ENCODE measurements at places on chromosomes 5 and 9.

- DNase-seq = no peak
These were observed 123.9 kb upstream of the HAPLN1 start for GRCh38 chr5:83844449-83845068.

GRCh38 chr9:33332011-33332410, 41.7 kb downstream of the NFX1 start:
- no peak for DNase-seq

DNA sequence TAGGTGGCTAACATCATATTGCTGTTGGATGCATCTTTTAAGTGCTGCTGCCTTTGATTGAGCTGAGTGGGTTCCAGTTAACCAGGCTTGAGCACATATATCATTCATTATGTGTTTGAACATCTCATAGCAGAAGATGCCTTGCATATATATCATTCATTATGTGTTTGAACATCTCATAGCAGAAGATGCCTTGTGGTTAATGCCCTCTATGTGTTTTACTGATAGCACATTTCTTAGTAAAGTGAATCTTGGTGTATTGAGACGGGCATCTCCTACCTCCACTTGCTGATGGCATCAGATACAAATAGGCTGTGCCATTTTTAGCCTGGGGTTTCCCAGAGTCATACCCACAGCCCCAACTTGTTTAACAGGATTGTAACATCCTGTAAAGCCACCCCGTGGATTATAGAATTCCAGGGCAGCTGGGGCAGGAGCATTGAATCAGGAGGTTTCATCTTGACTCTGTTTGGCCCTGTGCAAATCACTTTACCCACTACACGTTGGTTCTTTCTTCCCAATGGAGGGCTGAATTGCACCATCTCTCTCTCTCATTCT, 26.5 kb downstream of the MTAP start:
- no peak for DNase-seq

DNA sequence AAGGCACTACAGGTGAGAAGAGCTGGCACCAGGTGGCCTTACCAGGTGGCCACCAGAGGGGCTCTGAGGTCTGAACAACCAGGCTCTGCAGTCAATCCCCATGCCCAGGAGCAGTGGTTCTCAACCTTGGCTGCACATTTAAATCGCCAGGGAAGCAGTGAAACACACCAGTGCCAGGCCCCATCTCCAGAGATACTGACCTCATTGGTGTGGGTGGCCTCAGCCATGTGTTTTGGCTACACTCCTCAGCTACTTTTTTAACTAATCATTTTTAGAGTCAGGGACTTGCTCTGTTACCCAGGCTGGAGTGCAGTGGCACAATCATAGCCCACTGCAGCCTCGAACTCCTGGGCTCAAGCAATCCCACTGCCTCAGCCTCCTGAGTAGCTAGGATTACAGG, 56.0 kb downstream of the GABBR2 start:
- DNase-seq = no peak

DNA sequence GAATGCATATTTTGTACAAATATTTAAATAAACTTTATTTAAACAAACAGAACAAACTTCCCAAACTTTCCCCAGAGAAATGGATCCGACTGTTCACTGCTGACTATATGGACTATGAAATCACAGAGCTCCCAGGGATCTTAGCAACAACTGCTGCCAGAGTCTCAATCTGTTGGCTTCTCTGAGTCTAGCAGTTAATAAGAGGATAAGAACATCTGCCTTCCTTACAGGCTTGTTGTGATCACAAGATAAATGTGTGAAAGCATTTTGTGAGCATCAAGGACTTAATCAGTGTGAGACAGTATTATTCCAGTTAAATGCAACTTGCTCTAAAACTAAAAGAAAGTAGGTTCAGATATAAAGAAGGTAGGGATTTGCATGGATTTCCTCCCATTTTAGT, 31.4 kb upstream of the MYOT start:
- DNase-seq = no peak

DNA sequence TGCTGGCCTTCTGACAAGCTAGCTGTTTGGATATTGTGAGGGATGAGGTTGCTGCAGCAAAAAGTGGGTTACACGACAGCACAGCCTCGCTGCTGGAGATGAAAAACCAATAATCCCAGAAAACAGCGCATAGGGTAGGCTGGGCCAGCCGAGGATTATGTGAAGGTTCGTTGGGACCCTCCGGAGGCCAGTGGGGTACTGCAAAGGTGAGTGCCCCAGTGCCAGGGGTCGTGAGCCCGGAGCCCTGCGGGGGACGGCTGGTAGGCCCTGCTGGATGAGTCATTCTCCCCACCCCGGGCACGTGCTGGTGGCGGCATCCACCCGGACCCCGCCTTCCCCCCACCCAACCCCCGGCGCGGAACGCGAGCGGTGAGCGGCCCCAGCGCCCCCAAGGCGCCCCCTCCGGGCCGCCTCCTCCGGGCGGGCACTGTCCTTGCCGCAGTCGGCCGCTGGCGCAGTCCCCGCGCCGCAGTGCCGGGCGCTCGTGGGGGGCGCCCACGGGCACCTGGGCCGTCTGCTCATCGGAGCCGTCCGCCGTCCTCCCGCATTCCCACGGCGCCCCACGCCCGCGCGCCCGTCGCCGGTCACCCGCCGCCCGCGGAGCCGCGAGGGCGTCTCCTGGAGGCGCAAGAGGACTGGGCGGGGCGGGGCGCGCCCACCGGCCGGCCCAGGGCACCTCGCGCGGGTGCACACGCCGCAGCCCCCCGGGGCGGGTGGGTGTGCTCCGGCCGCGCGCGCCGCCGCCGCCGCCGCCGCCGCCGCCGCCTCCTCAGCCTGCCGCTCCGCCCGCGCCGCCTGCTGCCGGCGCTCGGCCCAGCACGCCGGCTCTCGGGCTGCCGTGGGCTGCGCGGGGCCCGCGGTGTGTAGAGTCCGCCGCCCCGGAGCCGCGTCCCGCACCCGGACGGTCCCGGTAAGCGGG, at the start of gene PHF24:
PHF24 (plus strand) TSS at position 794 of the 919 bp plus-strand sequence. CDS start 13,014 bp downstream, outside the sequence.
- DNase-seq = no peak

DNA sequence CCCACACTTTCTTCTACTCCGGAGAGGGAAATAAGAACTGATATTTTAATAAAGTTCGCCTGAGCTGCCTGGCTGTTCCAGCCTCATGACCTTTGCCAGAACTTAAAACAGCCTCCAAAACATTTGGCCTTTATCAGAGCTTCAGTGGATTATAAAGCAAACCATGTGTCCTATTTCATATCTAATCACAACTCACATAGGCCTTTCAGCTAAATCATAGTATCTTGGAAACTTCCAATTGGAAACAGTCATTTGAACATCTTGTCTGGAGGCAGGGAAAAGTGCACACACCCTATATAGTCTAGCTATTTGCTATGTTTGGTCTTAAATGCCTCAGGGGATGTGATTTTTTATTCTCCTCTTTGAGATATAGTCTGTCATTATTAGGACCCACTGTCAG, 46.0 kb upstream of the FREM1 start:
- DNase-seq = no peak

- DNase-seq = no peak
These were observed 48.3 kb upstream of the EGFL7 start for GRCh38 chr9:136614372-136614922.

DNA sequence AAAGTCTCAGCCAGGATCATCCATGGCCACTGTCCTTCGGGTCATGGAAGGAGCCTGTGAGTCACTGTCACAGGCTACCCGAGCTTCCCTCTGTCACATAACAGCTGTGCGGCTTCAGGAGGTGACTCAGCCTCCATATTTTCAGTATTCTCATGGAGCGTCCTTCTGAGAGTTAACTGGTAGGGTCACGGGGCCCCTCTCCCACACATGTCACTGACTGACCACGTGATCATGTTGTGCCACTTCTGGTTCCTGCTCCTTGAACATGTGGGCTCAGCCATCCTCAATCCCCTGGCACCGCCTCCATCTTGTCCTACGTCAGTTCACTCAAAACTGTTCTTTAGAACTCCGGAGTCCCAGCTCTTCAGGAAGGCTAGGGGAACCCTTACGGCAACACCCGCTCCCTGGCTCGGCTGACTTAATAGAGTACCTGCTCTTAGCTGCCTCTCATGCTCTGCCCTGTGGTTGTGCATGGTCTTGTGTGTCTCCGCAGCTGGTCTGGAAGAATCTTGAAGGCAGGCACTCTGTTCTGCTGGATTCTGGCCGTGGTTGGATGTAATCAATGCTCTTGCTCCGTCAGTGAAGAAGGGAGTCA, 182.8 kb downstream of the ICE1 start:
- no peak for DNase-seq

GRCh38 chr5:141135030-141135717, at the start of gene PCDHB5:
Gene PCDHB5, plus strand, starts transcription at chr5:141135206. Its CDS starts 229 bp downstream, at chr5:141135435.
- DNase-seq = no peak

GRCh38 chr5:107476783-107477182, 194.0 kb downstream of the EFNA5 start:
- no peak for DNase-seq

Data from GOT3 (cell line).